Activated naive CD8-positive, alpha-beta T cell treated with anti-CD3 and anti-CD28 coated beads, Interleukin-2, amount 10 ng/mL, durations not matched to agents 7 days and 5 days (primary cell): ENCODE measurements at places on chromosomes 1 and 21. TPM values are rescaled to one million over a fixed set of nuclear protein-coding genes. Genes with fewer than 3 reads are reported as not detected.

PRAMEF2 gene
- total RNA-seq = not detected

SHISAL2A gene
- 27.9 TPM for total RNA-seq

SPRR5 gene
- total RNA-seq = not detected

PYHIN1 gene
- total RNA-seq = 44.6 TPM

ZNF124 gene
- total RNA-seq = 29.0 TPM

GPX7 gene
- total RNA-seq = 13.9 TPM

ZYG11B gene
- total RNA-seq = 13.8 TPM

PADI1 gene
- total RNA-seq = not detected

IER5 gene
- total RNA-seq = 36.8 TPM

DNA sequence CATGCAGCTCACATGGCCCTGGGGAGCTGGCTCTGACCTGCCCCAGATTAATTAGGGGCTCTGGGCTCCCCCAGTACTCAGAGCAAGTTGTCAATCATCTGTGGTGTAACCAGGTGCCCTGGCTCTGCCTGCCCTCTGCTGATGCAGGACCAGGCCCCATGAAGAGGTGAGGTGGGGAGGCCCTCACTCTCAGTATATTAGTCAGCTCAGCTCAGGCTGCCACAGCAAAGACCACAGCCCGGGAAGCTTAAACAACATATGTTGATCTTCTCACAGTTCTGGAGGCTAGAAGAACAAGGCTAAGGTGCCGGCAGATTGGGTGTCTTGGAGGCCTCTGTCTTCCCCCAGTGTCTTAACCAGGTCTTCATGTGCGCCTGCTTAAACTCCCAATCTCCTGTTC, 66.5 kb downstream of the FCRL5 start:
- no peak overlapping the region for H3K4me3 ChIP-seq
- no peaks in the 10 kb centered on the region for H3K36me3 ChIP-seq
- peaks cover 5% of the 10 kb centered on the region for H3K27me3 ChIP-seq

GRCh38 chr1:221689138-221689537, 52.8 kb downstream of the DUSP10 start:
- H3K27me3 ChIP-seq = no peaks in the 10 kb centered on the region
- no peak for DNase-seq
- peak overlapping the region; percentile 70 for H3K27ac ChIP-seq

GRCh38 chr21:28671549-28672195, 321.0 kb downstream of the LTN1 start:
- H3K36me3 ChIP-seq = peaks cover 6% of the 10 kb centered on the region
- H3K27ac ChIP-seq = no peak overlapping the region

DNA sequence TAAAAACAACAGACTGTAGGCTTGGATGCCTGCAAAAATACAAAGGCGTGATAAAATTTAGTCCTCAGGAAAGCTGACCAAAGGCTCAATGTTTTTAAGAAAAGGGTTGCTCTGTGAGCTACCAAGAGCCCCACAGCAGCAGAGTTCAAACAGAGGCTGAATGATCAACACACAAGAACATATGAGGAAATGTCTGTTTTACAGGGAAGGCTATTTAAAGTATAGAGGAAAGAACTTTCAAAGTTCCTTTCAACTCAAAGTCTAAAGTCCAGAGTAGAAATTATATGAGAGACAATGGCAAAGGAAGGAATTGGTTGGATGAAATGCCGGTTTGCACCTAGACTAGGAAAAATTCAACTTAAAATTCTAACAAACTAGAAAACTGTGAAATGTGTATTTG, 8.6 kb downstream of the CLSTN1 start:
- peaks cover 20% of the 10 kb centered on the region for H3K36me3 ChIP-seq
- no peaks in the 10 kb centered on the region for H3K27me3 ChIP-seq
- no peak overlapping the region for H3K27ac ChIP-seq

DNA sequence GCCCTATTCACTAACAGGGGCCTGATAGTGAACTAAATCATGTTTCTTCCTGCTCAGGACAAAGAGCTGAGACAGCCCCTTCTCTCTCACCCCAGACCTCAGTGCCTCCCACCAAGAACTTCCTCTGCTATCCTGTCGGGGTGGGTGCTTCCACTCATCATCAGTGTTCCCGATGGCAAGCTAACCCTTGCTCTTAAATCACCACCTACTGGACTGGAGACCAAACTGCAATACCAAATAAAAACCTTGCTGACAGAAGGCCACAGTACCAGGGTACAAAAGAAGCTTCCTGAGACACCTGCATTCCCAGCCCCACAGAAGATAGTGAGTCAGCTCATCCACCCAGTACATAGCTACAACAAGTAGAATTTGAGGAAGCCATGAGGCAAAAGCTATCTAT, 799.5 kb downstream of the LTN1 start:
- DNase-seq = no peak
- H3K27me3 ChIP-seq = no peaks in the 10 kb centered on the region
- no peak overlapping the region for H3K27ac ChIP-seq

DNA sequence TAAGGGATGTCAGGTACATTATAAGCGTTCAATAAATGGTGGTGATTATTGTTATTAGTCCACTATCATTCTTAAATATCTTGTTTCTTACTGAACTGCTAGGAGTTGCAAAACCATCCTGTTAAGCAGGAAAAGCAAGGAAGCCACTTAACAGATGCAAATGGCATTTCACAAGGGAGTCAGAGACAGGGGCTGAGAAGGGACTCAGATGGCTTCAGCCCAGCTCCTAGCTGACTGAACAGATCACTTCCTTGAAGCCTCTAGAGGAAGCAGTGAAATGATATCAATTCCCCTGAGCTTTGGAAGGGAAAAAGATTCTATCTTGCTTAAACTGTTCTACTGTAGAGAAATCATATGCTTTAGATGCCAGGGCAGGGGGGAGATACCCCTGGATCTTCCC, 151.5 kb downstream of the ST6GALNAC5 start:
- H3K27me3 ChIP-seq = peaks cover 15% of the 10 kb centered on the region
- no peak for DNase-seq
- no peaks in the 10 kb centered on the region for H3K4me1 ChIP-seq
- H3K27ac ChIP-seq = no peak overlapping the region

DNA sequence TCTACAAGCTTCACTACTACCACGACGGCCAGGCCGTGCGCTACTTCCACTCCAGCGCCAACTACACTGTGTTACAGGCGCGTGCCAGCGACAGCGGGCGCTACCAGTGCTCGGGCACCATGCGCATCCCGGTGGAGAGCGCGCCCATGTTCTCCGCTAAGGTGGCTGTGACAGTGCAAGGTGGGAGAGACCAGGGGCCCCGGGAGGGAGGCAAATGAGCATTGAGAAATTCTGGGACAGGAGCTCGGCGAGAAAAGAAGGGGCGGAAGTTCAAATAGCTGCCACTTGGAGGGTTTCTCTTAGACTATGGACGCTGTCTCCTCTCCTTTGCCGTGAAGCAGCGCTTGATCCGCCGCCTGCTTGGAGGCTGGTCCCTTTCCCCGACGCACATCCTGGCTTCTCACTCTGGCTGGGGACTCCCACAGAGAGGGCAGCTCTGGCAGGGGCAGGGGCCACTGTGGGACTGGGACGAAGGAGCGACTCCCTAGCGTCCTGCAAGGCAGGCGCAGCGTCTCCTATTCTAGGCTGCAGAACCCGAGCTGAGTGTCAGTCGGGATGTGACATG, 4.6 kb downstream of the FCRLB start:
- peaks cover 49% of the 10 kb centered on the region for H3K4me1 ChIP-seq
- H3K4me3 ChIP-seq = peak overlapping the region; percentile 98
- DNase-seq = peak; percentile 68
- no peaks in the 10 kb centered on the region for H3K36me3 ChIP-seq

DNA sequence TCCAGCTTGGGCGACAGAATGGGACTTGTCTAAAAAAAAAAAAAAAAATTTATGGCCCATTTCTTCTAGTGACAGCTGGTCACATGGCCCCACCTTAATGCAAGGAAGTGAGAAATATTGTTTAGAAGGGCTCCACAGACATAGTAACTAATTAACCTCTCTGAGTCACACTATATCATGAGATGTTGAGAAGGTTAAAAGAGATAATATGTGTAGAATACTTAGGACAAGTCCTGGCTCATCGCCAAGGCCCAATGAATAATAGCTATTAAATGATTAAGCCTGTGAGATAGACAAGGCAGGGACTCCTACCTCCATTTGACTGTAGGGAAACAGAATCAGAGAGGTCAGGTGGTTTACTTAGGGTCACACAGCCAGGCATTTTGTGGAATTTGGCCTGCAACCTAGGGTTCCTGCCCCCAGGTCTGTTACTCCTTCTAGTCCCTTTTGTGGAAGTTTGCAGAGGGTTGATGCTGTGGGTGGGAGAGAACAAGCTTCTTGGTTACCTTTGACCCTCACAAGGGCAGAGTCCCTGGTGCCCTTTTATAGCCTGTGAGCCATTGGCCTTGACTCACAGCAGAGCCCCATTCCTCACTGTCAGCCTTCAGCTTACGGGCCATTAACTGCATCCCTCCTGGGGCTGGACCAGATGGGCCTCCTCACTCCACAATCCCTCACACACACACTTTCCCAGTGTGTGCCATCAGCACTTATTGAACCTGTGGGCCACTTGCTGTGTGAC, 48.5 kb downstream of the OPRD1 start:
- H3K27me3 ChIP-seq = no peaks in the 10 kb centered on the region
- no peak for DNase-seq
- no peaks in the 10 kb centered on the region for H3K4me1 ChIP-seq
- H3K4me3 ChIP-seq = no peak overlapping the region

GRCh38 chr1:59408608-59409240, 111.8 kb downstream of the FGGY start:
- DNase-seq = no peak
- peaks cover 2% of the 10 kb centered on the region for H3K36me3 ChIP-seq
- no peak overlapping the region for H3K4me3 ChIP-seq
- H3K4me1 ChIP-seq = peaks cover 2% of the 10 kb centered on the region

DNA sequence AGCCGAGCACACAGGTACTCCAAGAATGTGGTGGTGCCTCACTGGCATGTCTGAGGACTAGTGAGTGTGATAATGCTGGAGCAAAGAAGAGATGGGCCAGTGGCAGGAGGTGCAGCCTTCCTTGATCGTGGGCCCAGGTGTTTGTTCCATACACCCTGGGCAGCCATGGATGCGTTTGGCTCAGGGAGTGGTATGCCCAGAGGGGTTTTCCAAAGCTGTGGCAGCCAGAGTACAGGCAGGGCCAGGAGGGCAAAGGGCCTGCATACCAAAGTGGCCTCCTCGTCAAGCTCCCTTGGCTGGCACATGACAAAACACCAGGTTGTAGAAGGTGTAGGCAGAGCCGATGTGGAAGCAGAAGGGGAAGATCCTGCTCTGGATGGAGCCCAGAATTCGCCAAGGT, 19.0 kb downstream of the PARS2 start:
- H3K4me3 ChIP-seq = no peak overlapping the region
- H3K36me3 ChIP-seq = peaks cover 2% of the 10 kb centered on the region
- H3K27ac ChIP-seq = no peak overlapping the region
- DNase-seq = no peak

DNA sequence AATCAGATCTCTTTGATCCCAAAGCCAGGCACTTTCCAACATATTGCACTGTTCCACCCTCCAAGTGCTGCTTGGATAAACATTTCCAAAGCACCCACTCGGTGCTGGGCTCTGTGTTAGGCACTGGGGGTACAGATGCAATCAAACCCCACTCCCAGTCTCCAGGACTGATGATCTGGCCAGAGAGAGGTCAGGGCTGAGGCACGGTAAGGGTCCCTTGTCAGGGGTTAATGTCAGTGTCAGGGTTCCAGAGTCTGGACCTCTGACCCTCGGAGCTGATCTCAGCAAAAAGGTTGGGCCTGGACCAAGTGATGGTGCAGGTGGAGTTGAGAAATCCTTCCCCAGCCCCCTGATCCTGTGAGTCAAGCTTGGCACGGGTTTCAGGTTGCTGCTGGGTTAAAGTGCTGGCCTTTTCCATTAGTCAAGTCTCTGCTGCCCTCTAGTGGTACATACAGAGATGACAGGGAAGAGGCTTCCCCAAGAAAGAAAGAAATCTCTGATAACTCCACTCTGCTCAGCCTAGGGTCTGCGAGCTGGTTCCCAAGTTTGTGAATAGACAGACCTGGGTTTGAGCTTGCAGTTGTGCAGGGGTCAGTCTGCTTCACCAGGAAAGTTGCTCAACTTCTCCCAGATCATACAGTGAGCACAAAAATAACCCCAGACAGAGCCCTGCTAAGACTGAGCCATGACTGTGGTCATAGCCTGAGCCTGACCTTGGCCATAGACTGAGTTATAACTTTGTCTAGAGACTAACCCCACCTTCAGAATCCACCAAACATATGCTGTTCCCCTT, 74.6 kb downstream of the DMRTA2 start:
- H3K27ac ChIP-seq = no peak overlapping the region
- DNase-seq = no peak
- H3K27me3 ChIP-seq = peaks cover 2% of the 10 kb centered on the region
- H3K4me3 ChIP-seq = no peak overlapping the region
- H3K4me1 ChIP-seq = peaks cover 1% of the 10 kb centered on the region
- H3K36me3 ChIP-seq = no peaks in the 10 kb centered on the region

DNA sequence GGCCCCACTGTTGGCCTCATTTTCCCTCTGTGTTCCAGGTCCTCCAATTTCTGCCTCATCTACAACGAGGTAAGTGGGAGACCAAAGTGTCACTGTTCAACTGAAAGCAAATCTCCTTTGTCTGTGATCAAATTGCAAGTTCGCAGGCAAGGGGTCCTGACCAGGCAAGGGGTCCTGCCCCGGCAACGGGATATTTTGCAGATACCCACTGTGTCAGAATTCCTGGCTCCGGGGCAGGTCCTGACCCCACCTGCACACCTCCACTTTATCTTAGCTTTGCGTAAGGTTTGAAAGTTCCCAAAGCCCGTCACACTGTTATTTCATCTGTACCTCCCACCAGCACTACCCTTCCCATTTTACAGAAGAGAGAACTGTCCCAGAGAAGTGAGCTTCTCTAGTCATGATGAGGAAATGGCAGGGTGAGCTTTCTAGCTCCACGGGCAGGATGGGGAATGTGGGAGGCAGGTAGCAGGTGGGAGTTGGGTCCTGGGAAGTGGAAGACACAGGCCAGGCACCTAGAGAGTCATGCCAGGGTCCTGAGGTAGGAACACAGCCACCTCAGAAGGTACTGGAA, 32.0 kb upstream of the CSF1 start:
- no peak for DNase-seq
- no peak overlapping the region for H3K4me3 ChIP-seq
- H3K4me1 ChIP-seq = peaks cover 11% of the 10 kb centered on the region
- H3K36me3 ChIP-seq = no peaks in the 10 kb centered on the region
- H3K27ac ChIP-seq = no peak overlapping the region

DNA sequence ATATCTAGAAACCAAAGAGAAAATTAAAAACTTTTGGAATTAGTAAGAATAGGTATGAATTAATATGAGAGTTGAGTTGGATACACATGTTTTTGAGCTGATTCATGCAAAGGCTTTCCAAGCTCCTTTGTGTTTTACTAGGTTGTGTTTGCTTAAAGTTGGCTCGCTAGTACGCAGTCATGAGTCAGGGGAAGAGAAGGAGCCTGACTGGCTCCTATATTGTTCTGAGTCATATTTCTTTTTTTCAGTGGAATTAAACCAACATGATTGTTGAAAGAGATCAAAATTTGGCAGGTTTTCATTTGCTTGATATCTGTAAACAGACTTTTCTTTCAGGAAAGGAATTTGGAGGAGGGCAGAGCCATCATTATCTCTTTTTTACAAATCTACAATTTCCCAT, 66.7 kb downstream of the MAGI3 start:
- no peaks in the 10 kb centered on the region for H3K4me1 ChIP-seq
- no peak overlapping the region for H3K4me3 ChIP-seq
- no peaks in the 10 kb centered on the region for H3K36me3 ChIP-seq
- DNase-seq = no peak
